ENCODE measurements at places on chromosomes 7 and 10.

DNA sequence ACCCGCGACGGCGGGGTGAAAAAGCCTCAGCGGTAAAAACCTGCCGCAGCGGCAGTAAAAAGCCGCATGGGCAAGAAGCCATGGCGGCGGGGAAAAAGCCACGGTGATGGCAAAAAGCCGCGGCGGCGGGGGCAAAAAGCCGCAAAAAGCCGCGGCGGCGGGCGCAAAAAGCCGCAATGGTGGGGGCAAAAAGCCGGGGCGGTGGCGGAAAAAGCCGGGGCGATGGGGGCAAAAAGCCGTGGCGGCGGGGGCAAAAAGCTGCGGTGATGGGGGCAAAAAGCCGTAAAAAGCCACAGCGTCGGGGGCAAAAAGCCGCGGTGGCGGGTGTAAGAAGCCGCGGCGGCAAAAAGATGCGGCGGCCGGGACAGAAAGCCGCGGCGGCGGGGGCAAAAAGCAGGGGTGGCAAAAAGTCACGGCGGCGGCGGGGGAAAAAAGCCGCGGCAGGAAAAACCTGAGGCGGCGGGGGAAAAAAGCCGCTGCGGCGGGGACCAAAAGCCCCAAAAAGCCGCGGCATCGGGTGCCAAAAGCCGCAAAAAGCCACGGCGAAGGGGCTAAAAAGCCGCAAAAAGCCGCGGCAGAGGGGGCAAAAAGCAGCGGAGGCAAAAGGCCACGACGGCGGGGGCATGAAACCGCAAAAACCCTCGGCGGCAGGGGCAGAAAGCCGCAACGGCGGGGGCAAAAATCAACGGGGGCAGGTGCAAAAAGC is 488.5 kb downstream of the ZNF33B start:
- DNase-seq, result no peak

- DNase-seq, result no peak
These were observed 136.2 kb downstream of the TCF7L2 start for GRCh38 chr10:113086282-113086681.

- DNase-seq, result no peak
These were observed 64.2 kb downstream of the NKX6-2 start for GRCh38 chr10:132721725-132722124.

DNA sequence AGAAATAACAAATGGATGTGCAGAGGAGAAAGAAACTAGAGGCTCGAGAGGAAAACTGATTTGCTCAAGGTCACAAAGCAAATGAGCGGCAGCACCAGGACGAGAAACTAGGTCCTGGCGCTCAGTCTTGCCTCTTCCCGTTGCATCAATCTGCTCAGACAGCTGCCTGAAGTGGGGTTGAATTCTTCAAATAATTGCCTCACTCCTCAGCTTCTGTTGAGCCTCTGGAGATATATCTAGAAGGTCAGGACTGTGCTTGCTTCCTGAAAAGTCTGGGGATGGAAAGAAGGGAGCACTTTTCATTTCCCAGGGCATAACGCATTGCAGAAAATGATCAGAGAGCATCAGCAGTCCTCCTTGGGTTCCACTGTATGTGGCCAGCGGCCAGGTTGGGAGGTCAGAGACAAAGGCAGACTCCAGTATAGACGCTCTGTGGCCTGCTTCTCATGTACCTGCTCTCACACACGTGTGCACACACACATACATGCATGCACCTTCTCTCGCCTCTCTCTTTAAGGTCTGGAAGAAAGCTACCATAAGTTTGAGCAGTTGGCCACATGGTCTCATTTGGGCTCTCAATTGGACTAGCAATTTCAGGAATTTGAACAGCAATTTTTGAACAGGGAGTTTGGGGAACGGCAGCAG is 83.7 kb upstream of the DUSP5 start:
- no peak for DNase-seq

DNA sequence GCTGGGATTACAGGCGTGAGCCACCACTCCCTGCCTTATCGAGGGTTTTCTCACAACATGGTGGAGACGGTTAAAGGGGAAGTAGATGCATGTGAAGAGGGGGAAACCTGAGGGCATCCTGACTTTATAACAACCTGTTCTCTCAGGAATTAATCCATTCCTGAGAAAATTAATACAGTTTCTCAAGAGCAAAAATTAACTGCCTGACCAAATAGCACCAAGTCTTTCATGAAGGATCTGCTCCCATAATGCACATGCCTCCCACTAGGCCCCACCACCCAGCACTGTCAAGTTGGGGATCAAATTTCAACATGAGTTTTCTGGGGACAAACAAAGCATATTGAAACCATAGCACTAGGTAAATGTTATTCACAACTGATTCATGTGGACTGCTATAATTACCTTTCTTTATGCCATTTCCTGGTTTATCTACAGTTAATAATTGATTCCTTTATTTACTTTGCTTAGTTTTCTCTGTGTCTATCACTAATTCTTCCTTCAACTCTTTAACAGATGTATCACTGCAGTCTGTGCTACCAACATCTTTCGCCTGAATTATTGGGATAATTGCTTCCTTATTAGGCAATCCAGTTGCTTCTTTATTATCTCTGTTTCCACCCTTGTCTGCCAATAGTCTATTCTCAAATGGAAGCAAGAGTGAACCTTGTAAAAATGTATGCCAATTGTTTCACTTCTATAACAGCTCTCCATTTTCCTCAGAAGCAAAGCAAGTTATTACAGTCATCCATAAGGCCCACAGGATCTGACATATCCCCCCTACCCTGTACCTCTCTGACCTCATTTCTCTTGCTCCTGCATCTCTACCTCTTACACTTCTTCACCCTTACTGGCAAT is 12.9 kb upstream of the MICU1 start:
- DNase-seq, result no peak

GRCh38 chr7:38846280-38846679 is 62.7 kb downstream of the VPS41 start:
- DNase-seq, result no peak

DNA sequence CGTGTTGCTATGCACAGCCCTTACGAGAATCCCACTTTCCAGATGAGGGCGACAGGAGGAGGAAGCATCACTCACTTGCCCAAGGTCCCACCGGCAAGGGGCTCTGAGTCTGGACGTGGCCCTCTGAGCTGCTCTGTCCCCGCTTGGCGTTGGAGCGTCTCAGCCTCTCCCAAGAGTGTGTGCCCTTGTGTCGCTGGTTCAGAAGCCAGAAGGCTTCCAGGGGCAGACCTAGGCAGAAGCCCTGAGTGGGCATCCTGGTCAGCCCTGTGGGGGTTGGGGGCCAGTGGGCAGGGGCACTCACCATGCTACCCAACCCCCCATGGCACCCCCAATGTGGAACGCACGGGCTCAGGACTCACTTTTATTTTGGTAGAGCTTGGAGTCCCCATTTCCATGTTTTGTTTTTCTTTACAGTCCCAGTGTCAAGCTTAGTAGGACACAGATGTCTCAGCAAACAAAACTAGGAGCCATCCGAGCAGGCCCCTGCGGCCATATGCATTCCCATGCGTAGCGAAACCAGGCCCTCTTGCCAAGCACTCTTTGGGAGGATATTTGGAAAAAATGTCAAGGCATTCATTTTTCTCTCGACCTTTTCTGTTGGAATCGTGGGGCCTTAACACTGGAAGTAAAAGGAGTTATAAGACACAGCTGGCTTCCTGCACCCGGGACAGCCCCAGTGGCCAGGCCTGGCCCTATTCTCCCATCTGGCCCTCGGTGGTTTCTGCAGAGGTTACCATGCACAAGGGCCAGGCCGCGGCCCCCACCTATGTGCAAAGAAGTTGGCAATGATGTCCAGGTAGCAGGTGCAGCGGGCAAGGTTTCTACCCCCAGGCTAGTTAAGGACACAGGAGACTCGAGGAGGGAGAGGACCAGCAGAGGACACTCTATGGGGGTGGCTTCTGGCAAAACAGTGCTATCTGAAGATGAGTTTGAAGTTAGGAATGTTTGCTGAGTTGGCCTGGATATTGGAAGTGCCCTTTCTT is 97.0 kb downstream of the LHPP start:
- DNase-seq, result no peak

- DNase-seq, result no peak
These were observed 921.1 kb upstream of the GHITM start for GRCh38 chr10:83218205-83218604.

DNA sequence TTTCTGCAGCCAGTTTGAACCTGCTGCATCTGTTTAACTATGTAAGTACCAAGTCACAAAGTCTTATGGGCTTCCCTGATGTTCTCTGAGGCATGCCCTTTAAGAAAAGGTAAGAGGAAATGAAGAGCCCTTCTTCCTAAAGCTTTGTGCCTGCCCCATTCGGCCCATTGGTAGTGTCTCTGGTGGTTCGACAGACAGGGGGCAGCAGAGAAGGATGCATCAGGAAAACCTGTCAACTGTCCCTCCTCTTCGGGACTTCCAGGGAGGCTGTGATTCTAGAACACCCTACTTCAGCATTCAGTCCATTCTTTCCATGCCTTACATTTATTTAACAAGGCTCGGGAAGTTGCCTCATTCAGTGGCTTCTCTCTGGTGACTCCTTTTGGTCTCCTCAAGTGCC is 1.9 kb upstream of the SFRP4 start:
- no peak for DNase-seq

DNA sequence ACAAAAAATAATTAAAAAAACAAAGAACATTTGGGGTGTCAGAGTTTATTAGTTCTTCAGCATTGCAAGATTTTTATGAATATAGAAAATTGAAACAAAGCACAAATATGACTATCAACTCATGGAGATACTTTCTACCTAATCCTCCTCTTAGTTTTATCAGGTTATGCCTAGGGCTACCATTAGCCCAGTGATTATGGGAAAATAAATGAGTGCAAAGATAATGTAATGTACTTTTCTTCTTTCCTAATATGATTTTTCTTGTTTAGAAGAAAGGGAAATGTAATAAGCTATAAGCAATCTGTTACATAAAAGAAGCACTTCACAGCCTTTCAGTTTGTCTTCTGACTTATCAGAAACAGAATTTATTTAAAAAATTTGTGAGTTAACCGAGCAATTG is 676.8 kb downstream of the SORCS1 start:
- DNase-seq, result no peak

DNA sequence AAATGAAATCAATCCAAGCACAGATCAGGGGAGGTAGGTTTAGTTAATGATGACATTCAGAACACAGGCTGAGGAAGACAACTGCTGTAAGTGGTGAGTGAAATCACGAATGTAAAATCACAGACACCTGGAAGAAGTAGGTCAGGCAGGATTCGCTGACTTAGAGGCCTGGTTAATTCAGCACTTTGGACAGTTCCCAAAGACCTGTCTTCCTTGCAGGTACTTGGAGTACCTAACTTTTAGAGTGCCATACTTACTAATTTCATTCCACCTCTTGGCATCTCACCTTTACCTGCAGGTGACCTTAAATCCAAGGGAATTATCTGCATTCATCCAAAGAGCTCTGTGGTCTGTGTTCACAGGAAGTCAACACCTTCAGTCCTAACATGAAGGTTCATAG is 822.3 kb downstream of the PHTF2 start:
- DNase-seq, result no peak

DNA sequence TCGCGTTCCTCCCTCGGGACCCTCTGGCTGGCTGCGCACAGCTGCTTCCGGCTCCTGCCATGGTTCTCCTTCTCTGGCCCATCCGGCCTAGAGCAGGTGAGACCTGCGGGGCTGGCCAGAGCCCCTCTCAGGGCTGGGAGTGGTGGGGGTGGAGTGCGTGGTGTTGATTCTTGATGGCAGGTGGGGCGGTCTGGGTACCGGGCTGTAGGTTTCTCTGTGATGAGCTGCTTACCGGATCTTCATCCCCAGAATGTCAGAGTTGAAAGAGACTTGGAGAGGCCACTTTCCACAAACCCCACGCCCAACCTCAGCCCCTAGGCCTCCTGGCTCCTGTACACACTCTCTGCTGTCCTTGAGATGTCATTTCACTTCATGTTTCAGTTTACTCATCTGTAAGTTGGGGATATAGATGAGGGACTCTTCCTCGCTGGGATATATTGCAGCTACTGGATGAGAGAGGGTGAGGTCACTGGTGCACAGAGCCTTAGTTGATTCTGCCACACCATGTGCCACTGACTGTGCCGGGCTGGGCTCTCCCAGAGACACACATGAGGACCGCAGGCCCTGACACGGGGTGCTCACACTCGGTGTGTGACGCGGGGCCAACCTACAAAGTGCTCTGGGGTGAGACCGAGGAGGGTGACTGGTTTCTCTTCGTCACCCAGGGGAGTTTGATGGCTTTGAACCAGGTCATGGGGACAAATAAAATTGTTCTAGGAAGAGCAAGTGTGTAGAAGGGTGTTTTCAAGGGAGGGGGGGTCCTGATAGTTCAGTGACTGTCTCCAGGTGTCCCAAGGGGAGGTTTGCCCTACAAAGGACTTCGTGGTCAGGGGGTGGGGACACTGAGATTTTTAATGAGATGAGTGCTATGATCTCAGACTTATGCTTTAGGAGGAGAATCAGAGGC is 29.5 kb downstream of the ZNF775 start:
- no peak for DNase-seq

DNA sequence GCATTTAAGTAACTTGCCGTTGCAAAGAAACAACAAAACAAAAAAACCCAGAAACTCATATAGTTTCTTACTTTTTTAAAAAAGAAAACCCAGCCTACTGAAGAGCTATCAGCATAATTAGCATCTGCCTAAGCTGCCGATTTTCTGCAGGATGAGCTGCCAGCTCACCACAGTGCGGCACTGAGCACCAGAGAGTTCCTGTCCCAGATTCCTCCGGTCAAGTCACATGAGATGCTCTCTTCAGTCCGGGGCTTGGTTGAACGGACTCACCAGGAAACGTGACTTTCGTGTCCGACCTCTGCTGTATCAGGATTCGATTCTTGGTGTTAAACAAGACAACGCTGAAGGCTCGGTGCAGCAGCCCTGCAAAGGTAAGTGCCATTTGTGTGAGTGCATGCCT is 3.2 kb downstream of the IDI2 start:
- no peak for DNase-seq

DNA sequence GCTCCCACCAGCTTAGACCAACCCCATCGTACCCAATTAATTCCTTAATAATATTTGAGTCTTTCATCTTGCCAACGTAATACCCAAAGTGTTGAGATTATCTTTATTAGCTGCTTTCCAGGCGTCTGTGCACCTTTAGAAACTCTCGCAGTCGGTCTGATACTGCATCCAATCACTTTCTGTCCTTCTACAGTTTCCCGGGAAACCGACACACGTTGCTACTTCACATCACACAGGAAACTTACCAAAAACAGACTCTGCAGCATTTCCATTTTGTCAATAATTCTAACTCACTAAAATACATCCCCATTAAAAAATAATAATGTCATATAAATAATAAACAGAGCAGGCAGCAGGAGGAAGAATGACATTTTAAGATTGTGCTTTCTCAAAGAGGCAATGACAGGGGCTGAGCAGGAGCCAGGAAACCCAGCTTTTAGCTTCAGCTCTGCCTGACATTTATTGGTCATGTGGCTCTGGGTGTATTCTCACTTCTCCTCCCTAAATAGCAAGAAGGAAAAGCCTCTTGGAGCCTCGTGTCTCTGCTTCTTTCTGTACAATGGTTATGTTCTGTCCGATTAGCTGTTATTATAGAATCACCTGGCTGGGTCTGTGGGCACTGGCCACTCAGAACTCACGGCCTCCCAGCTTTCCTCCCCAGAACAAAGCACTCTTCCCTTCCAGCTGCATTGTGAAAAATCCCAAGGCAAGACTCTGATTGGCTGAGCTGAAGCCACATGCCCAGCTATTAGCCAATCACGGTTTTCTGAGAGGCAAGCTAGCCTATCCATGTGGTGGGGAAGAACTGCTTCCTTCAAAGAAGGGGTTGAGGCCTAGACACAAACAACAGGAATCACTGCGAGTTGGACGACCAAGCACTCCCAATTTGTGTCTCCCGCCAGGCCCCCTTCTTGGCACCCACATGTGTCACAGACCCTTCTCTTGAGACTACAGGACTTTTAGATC is 424.7 kb upstream of the FOXK1 start:
- no peak for DNase-seq
